ENCODE measurements at places on chromosomes 4 and X.

- DNase-seq: no peak
Measured at GRCh38 chr4:6128221-6128850, 72.0 kb downstream of the JAKMIP1 start.

- no peak for DNase-seq
Measured at GRCh38 chr4:124427095-124427767, 285.3 kb downstream of the ANKRD50 start.

DNA sequence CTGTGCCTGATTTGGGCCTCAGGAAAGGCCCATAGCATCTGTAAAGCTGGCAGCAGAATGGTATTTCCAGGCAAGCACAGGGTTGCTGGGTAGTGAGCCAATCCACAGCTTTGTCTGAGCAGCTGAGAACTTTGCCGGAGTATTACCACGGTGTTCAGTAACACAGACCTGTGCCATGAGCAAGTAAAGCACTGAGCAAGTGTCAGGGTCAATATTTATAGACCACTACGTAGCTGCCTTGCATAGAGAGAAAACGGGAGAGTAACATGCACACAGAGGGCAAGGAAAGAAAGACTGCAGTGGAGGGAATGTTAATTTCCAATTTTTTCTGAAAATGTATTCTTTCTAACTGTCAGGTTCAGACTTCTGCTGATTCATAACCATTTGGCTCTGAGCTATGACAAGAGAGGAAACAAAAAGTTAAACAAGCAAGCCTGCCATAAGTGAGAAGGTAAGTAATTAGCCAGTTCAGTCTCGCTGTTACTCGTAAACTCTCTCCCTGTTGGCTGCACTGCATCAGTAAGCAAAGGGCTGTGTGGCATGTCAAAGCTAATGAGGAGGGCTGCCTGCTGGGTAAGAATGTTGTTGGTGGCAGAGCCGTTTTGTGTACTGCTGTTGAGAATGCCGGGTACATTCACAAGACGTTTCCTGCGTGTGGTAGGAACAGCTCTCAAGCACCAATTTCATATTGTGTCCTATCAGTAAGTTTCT lies 238.1 kb downstream of the BMPR1B start:
- no peak for DNase-seq

GRCh38 chr4:5368426-5368825 lies 317.1 kb downstream of the STK32B start:
- no peak for DNase-seq

- DNase-seq: no peak
Measured at GRCh38 chrX:39883666-39884065, 214.1 kb downstream of the BCOR start.

GRCh38 chrX:40809210-40809609 lies 73.9 kb upstream of the MED14 start:
- DNase-seq: no peak

DNA sequence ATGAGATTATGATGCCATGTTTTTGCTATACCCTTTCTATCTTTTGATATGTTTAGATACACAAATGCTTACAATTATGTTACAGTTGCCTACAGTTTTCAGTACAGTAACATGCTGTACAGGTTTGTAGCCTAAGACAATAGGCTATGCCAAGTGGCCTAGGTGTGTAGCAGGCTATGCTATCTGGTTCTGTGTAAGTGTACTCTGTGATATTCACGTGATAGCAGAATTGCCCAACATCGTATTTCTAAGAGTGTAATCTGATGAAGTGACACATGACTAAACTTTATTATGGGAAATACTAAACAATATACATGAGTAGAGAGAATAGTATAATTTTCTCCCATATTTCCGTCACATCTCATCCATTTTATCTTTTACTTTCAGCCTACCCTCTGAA lies 97.0 kb downstream of the CLDN22 start:
- no peak for DNase-seq

GRCh38 chrX:130174045-130174704 lies 2.4 kb downstream of the RAB33A start:
- DNase-seq: no peak

DNA sequence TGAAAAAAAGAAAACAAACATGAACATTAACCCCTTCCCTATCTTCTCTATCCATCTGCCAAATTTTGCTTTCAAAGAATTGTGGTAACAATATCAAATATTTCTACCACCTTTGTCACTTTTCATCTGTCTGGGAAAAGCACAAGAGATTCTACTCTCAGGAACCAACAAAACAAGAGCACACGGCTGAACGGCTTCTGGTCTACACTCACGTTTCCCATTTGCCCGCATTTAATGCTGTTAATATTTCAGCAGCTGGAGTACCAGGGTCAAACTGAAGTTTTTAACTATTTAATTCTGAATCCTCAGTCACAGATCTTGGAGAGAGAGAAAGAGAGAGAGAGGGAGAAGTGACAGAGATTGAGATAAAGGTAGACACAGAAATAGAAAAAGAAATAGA lies 91.4 kb downstream of the UNC5C start:
- DNase-seq: no peak

GRCh38 chrX:39309721-39310152 lies 508.5 kb downstream of the MID1IP1 start:
- DNase-seq: no peak

DNA sequence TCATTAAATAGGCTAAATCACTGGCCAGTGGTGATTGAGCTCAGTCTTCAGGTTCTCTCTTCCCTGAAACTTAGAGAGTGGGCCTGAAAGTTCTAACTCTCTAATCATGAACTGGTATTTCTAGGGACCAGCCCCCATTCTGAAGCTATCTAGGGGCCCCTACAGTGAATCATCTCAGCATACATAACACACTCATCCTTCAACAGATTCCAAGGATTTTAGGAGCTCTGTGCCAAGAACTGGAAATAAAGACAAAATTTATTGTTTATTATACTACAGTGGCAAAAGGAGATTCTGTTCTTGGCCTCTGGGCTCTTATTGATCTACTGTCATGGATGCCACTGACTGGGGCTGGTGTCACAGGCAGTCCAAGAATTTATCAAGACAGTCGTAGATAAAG lies 263.8 kb upstream of the IGFBP7 start:
- no peak for DNase-seq

- DNase-seq: no peak
Measured at GRCh38 chr4:186760576-186760975, 36.9 kb upstream of the FAT1 start.

DNA sequence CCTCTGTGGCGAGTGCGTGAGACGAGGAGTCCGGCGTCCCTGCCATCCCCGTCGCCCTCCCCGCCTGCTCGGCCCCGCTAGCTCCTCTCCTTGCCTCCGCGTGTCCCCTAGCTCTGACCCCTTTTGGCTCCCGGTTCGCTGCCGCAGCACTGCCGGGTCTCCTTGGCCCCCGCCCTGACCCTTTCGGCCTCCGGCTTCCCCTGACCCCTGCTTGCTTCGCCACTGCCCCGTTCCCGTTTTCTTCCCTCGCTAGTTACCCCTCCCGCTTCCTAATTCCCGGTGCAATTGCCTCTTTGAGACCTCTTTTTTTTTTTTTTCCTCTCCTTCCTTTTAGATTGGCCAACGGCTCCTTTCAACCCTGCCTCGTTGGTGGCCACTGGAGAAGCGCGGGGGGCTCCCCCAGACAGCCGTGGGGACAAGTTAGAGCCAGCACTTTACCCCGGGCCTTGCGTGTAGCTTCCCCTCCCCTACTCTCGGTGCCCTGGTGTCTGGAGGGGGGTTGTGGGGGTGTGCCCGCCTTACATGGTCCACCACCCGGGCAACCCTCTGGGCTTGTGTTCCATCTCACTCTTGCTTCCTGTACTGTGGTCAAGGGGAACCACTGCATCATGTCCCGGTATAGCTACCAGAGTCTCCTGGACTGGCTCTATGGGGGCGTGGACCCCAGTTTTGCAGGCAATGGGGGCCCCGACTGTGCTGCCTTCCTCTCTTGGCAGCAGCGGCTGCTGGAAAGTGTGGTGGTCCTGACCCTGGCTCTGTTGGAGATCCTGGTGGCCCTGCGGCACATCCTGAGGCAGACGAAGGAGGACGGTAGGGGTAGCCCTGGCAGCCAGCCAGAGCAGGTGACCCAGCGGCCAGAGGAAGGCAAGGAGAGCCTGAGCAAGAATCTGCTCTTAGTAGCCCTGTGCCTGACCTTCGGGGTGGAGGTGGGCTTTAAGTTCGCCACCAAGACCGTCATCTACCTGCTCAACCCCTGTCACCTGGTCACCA lies 548 bp downstream of the TMEM164 start:
- no peak for DNase-seq

DNA sequence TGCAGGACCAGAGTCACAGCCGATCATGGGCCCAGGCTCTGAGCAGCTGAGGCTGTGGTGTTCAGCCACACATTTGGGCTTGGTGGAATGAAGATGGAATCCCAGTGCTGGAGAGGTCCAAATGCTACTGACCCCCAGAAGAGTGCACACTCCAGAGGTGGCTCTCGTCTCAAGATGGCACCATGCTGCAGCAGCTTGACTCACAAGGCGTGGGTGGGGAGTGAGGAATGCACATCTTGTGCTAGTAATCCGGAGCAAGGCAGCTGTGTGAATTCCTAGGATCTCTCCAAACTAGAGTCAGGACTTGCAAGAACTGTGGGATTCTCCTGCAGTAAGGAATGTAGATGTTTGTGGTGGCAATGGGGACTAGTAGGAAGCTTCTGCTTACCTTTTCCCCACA lies 28.7 kb downstream of the RAB28 start:
- no peak for DNase-seq

GRCh38 chr4:128718768-128719167 lies 90.7 kb upstream of the JADE1 start:
- DNase-seq: no peak

GRCh38 chr4:77451530-77451929 lies 154.1 kb upstream of the CXCL13 start:
- no peak for DNase-seq

- DNase-seq: no peak
Measured at GRCh38 chrX:120813982-120814381, 61.7 kb downstream of the CT47B1 start.

- no peak for DNase-seq
Measured at GRCh38 chrX:115337491-115338144, 48.1 kb downstream of the LUZP4 start.

GRCh38 chr4:40990899-40991265 lies 223.5 kb downstream of the APBB2 start:
- no peak for DNase-seq

DNA sequence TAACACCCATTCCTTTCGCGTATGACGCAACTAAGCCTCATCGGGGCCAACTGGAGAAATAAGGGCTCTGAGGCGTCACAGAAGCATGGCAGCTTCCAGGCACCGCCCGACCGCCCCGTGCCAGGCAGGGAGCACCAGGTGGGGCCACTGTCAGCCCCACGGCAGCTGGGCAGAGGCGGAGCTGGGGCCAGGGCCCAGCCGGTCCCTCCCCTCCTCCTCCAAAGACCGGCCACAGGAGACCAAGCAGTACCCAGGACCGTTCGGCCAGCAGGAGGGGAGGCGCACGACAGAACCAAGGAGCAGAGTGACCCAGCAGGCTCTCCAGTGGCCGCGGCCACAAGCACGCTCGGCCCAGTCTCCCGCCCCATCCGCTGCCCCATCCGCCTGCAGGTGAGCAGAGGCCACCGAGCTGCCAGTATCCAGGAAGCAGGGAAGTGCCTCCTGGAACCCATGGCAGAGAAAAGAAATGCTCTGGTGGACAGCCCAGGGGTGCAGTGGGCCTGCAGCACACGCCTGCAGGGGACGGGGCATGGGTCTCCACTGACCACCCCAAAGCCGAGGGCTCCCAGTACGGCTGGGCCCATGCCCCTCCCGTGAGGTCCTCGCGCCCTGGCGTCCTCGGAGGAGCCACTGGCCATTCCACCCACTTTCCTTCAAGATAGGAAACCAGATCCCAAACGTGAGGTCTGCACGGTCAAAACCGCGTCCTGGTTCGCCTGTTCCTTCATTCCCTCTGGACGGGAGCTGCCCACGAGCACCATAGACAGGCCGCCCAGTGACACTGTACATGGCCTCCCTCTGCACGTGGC lies 9.6 kb downstream of the CTBP1 start:
- no peak for DNase-seq

GRCh38 chrX:36583674-36584073 lies 424.5 kb upstream of the FAM47C start:
- no peak for DNase-seq

DNA sequence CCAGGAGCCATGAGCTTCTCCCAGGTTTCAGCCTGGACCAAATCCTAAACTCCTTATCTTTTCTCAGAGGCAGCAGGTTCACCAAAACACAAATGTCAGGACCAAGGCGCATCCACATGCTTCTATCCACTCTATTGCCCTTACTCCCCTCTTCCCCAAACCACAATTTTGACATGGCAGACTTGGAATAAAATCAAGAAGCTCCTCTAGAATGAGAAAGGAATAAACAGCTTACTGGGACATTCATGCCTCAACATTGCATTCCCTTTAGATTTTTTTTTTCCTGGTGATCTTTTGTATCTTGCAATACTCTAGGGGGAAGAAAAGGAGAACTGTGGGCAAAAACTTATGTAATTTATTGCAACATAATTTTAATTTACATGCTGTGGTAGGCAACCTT lies 119.1 kb downstream of the TSPAN5 start:
- no peak for DNase-seq

DNA sequence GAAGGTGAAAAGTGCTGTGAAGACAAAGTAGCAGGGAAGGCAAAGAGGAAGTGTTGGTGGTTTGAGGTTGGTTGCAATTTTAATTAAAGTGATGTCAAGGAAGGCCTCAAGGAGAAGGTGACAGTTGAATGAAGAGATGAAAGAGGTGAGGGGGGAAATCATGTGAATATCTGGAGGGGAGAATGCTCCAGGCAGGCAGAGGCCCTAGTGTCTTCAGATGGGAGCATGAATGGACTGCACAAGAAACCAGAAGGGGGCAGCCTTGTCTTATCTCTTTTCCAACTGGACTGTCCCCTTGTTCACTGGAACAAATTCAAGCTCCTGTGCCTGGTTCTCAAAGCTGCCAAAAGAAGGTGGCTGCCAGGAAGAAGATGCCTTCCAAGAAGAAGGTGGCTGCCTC lies 68.4 kb downstream of the MAOB start:
- DNase-seq: no peak

DNA sequence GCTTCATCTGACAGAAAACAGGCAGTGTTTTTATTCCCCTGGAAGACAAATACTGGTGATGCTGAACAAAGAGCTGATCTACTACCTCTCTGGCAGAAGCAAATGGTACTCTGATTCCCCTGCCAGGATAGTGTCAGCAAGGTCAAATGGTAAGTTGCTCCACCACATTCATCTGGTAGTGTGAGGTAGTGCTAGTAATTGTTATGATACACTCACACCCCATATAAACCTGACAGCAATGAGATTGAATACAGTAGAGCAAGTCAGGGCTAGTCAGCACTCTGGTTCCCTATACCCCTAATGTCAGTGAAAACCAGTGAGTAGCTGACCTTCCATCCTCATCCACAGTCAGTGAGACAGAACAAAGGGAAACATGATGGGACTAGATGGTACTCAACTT lies 3.4 kb upstream of the SPIN4 start:
- DNase-seq: no peak

- no peak for DNase-seq
Measured at GRCh38 chrX:13194291-13195103, 125.4 kb downstream of the ATXN3L start.

DNA sequence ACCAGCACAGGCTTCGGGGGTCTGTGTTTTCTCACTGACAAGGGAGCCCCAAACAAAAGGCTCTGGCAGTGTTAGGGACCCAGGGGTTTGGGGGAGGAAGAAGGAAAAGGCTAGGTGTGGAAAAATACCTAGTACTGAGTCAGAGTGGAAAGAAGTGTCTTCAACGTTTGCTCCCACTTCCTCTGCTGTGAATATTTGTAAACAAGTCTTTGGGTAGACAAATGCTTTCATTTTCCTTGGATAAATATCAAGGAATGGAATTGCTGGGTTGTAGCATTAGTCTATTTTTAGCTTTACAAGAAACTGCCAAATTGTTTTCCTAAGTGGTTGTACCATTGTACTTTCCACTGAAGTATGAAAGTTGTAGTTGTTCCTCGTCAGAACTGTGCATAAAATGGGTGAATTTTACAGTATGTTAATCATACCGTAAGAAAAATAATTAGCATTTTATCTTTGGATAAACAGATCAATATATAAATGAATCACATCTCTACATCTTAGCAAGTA lies 17.4 kb downstream of the COL4A5 start:
- DNase-seq: no peak
